Ureter (tissue), 1 donor: ENCODE measurements at places on chromosomes 6 and 20. TPM values are rescaled to one million over a fixed set of nuclear protein-coding genes. Genes with fewer than 3 reads are reported as not detected.

The TP53TG5 gene
- total RNA-seq: 1.2 TPM

The CST7 gene
- 1.6 TPM for total RNA-seq

The GJA10 gene
- total RNA-seq: not detected

The PI3 gene
- total RNA-seq: 1.7 TPM

The WFDC2 gene
- 244 TPM for total RNA-seq

The RWDD2A gene
- total RNA-seq: 2.6 TPM

The PDE10A gene
- total RNA-seq: 47.0 TPM

The SLC52A3 gene
- total RNA-seq: 19.1 TPM

The SSTR4 gene
- total RNA-seq: not detected

The EPPIN gene
- not detected for total RNA-seq

The NKAPL gene
- 1.4 TPM for total RNA-seq

The SLC17A9 gene
- 10.1 TPM for total RNA-seq

The JPH2 gene
- total RNA-seq: 35.2 TPM

The SLC9A8 gene
- 35.0 TPM for total RNA-seq

The PGC gene
- total RNA-seq: not detected

The KCNG1 gene
- total RNA-seq: 22.4 TPM

The HSPA12B gene
- 9.7 TPM for total RNA-seq

The TRIM40 gene
- total RNA-seq: not detected

The DEF6 gene
- 28.0 TPM for total RNA-seq

The SLC12A5 gene
- total RNA-seq: not detected
